ENCODE measurements at places on chromosomes 1 and 21. TPM values are rescaled to one million over a fixed set of nuclear protein-coding genes. Genes with fewer than 3 reads are reported as not detected.

- peak; percentile 86 for DNase-seq
- no peaks in the 10 kb centered on the region for H3K36me3 ChIP-seq
- H3K27ac ChIP-seq = no peak overlapping the region
Observed at GRCh38 chr1:93672069-93672468, 9.6 kb downstream of the BCAR3 start.

- DNase-seq = no peak
- H3K4me1 ChIP-seq = peaks cover 6% of the 10 kb centered on the region
- H3K36me3 ChIP-seq = no peaks in the 10 kb centered on the region
- no peaks in the 10 kb centered on the region for H3K27me3 ChIP-seq
Observed at GRCh38 chr1:17579951-17580939, 40.7 kb downstream of the ARHGEF10L start.

The KRTAP19-3 gene
- not detected for total RNA-seq

The SFPQ gene
- total RNA-seq = 231 TPM

The NBPF1 gene
- total RNA-seq = 15.5 TPM
